ENCODE measurements at places on chromosomes 3 and 15. TPM values are rescaled to one million over a fixed set of nuclear protein-coding genes. Genes with fewer than 3 reads are reported as not detected.

- DNase-seq, result no peak
Observed at GRCh38 chr3:188097791-188098190, 56.2 kb upstream of the LPP start.

DNA sequence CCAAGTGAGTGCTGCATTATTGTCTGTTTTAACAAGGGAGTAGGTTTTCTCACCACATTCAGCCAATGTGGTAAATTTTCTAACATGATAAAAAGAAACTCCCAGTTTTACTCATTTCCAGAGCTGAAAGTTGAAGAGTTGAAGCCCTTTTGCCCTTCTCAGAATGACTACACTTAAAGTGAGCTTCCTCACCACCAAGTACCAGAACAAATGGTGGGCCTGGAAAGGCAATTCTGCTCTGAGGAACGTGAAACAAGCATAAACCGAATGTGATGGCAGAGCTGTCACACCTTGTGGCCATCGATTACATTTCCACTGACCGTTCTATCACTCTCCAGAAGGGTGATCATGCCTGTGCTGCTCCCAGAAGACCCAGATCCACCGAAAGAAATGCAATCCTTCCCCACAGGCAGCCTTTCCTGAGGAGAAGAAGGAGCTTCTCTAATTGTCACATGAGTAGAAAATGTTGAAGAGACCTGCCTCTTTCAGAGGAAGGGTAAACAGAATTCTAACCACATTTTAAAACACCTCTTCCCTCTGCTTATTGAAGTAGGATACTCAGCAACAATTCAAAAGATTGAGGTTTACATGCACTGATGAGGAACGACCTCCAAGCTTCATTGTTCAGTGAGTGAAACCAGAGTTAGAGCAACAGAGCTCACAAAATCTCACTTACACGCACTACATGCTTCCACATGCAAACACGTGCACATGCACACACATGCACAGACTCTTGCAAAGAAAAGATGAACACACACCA, 21.4 kb upstream of the CCR9 start:
- no peak for DNase-seq

DNA sequence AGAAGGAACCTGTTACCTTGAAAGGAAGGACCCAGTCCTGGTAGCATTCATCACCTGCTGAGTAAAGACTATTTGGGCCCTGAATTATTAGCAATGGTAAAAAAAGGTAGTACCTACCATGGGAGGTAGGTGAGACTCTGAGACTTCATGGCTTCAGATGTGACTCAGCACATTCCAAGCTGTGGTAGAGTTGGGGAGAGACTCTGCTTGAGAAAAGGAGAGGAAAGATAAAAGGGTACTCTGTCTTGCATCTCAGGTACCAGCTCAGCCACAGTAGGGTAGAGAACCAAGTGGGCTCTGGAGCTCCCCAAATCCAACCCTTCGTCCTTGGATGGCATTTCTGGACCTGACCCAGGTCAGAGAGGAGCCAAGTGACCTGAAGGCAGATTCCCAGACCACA, 430.4 kb downstream of the TBL1XR1 start:
- DNase-seq, result no peak

DNA sequence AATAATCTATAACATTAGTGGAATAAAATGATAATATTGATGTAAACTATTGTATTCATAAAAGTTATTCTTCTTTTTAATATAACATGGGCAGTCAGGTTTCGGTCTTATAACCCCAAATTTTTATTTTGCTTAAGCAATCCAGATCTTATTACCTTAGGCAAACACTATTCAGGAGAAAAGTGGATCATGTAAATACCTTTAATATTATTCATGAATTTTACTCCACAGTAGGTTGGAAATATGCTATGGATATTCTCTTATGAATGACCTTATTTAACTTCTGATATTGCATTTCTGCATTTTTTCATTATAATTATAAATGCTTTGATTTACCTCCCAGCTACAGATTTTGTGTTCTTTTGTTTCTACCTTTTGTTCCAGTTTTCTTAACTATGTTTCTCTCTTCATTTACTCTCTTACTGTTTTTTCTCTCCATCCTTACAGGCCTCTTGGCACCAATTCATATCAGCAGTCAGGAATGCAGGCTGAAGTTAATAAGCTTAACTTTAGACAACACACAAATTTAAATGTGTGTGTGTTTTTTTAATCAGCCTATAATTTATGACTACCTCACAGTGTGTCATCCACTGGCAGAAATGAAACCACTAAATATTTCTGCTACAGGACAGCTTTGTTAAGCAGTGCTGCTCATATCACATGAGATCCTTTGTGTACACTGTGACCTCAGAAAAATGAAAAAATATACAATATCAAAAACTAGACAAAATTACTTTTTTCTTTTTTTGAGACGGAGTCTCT, 111.0 kb downstream of the NSUN3 start:
- no peak for DNase-seq

GRCh38 chr3:72461787-72462186, 386.5 kb downstream of the SHQ1 start:
- DNase-seq, result no peak

GRCh38 chr15:79875213-79875612, 21.6 kb downstream of the MTHFS start:
- DNase-seq, result no peak

DNA sequence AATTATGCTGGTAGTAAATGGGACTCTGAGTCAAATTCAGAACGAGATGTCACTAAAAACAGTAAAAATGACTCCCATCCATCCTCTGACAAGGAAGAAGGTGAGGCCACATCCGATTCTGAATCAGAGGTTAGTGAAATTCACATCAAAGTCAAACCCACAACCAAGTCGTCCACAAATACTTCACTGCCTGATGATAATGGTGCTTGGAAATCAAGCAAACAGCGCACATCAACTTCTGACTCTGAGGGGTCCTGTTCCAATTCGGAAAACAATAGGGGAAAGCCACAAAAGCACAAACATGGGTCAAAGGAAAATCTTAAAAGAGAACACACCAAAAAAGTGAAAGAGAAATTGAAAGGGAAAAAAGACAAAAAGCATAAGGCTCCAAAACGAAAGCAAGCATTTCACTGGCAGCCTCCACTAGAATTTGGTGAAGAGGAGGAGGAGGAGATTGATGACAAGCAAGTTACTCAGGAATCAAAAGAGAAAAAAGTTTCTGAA, 15.1 kb upstream of the ZBTB47 start:
- DNase-seq, result no peak

GRCh38 chr3:193822492-193823212, 229.6 kb downstream of the OPA1 start:
- DNase-seq, result no peak

The CAMP gene
- total RNA-seq, result not detected

The IGSF10 gene
- 1.8 TPM for total RNA-seq
